Renal cortical epithelial cell (primary cell): ENCODE measurements at places on chromosomes 12 and 14.

DNA sequence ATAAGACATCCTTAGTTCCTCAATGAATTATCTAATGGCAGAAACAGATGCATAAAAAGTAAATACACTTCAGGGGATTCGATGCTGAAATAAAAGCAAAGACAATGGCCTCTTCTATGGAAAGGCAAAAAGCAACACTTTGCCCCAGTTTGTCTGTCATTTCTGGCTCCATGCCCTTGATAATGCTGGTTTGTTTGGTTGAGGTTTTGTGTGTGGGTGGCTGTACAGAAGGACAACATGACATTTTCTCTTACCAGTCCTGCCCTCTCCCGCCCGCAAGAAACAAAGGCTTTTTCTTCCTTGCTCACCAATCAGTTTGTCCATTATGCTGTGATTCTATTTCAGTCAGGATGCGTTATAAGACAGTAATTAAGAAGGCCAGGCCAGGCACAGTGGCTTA is 18.1 kb upstream of the WDR89 start:
- DNase-seq: no peak

DNA sequence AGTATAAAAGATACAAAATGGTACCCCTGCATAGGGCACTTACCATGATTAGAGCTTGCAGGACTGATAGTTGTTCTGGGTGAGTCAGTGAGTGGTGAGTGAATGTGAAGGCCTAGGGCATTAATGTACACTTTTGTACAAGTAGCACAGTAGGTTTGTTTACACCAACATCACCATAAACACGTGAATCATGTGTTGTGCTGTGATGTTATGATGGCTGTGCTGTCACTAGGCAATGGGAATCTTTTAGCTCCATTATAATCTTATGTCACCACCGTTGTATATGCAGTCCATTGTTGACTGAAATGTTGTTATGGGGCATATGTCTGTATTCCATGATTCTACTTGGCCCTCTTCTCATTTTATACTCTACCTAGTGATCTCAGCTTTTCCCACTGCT is 11.8 kb downstream of the NUBPL start:
- DNase-seq: no peak

DNA sequence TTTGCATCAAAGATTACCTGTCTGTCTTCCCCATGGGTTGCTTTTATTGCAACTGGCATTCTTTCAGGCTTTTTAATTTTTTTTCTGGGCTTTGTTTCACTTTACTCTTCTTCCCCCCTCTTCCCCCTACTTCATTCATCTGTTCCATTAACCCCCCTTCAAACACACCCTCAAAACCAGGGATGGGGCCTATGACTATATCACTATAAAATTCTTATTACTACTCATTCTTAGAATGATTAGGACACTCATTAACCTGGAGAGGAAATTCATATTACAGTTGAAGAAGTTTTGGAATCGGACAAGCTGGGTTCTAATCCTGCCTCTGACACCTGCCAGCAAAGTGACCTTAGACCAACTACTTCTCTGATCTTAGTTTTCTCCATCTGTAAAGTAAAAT is 24.8 kb upstream of the MDM1 start:
- DNase-seq: no peak

DNA sequence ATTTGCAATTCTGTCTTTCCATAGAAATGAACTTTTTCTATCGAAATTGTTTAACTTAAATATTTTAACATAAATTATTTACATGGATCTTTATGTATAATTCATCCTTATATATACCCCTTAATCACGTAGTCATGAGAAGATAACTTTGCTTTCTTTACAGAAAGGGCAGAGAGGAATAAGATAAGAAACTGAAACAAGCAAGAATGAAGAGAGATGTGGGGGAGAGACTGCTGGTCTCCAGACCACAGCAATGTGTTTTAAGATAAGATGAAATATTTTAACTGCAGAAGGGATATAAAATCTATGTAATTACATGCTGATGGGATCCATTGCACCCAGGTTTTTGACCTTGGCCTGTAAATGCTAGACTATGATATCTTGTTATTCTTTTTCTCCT is 34.7 kb upstream of the DNM1L start:
- no peak for DNase-seq

GRCh38 chr12:11664101-11664500 is 14.6 kb downstream of the ETV6 start:
- no peak for DNase-seq

DNA sequence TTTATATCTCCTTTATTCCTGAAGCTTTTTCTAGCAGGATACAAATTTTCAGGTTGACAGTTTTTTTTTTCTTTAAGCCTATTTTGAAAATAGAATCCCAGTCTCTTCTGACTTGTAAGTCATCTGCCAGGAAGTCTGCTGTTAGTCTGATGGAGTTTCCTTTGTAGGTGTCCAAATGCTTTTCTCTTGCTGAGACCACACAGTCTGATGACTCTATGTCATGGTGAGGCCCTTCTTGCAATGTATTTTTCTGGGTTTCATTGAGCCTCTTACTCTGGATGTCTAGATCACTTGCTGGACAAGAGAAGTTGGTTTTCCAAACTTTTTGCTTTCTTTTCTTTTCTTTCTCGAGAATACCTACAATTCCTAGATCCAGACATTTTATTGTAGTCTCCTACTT is 30.6 kb downstream of the USP15 start:
- DNase-seq: no peak

DNA sequence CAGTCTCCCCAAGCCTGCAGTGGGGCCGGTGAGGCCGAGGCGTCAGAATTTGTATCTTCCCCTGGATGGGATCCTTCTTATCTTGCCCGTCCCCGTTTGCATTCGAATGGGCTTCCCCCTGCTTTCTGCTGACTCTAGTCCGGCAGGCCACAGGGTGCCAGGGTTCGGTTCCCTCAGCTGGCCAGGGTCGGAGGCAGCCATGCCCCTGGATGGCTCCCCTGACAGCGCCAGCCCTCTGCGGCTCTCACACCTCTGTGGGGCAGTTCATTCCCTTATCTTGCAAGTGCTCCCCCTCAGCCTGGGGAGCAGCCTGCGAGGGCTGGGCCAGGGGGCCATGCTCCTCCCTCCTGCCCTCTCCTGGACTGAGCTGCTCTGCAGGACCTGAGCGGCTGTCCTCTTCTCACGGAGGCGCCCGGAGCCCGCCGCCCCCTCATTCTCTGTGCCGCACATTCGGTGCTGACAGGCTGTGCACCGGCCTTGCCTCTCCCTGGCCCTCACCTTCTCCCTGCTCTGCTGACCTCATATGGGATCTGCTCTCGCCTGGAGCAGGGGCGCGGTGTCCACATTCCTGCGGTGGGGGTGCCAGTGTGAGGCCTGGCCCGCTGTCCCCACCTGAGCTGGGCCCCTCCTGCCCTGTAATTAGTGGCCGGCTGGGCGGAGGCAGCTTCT is 32.8 kb downstream of the KIF26A start:
- no peak for DNase-seq
